ENCODE measurements at places on chromosomes 7 and 10. TPM values are rescaled to one million over a fixed set of nuclear protein-coding genes. Genes with fewer than 3 reads are reported as not detected.

GRCh38 chr7:30760514-30761213 lies 8.7 kb downstream of the INMT start:
- no peak for DNase-seq

DNA sequence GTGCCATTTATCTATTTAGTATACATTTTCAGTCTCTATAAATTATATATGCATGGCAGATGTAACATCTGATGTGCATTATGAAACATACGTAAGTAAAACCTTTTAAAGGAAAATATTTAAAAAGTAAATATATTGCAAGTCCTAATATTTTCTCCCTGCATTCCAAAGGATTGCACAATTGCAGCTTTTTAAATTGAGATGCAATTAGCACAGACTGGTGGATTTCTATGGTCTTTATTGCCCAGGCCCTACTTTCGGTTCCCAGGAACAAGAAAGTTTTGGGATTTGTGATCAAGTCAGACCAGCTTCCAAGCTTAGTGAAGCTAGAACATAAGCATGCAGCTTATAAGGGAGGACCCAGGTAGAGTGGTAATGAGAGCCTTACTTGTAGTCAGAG lies 337.8 kb downstream of the NRG3 start:
- no peak for DNase-seq

- no peak for DNase-seq
Observed at GRCh38 chr10:101143345-101143630, 12.2 kb downstream of the TLX1 start.

DNA sequence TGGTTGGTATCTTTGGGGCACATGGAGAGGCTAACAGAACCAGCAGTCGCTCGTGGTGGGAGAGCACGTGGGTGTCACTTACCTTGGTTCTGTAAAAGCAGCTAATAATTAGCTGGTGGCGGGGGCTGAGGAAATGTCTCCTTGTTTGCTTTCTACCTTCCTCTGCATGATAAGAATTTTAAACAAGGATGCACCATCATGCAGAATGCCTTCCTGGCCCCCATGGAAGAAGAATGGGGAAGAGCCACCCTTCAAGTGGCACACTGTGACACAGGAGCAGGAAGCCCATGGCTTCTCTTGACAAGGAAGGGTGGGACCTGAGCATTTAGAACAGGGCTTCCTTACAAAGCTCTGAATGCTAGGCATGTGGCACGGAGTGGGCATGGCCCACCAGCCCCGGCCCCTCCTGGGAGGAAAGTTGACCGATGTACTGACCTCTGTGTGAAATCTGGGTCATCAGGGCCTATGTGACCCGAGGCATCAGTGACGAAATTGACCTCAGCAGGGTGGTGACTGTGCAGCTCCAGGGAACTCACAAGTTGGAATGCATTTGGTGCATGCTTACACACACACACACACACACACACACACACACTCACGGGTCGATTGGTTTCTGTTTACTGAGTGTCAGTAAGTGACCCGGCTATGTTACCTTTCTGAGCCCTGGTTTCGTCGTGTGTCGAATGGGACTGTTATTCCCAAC lies 116.9 kb upstream of the ANLN start:
- DNase-seq: no peak

GRCh38 chr7:74082770-74083116 lies 861 bp upstream of the LIMK1 start:
- DNase-seq: no peak

DNA sequence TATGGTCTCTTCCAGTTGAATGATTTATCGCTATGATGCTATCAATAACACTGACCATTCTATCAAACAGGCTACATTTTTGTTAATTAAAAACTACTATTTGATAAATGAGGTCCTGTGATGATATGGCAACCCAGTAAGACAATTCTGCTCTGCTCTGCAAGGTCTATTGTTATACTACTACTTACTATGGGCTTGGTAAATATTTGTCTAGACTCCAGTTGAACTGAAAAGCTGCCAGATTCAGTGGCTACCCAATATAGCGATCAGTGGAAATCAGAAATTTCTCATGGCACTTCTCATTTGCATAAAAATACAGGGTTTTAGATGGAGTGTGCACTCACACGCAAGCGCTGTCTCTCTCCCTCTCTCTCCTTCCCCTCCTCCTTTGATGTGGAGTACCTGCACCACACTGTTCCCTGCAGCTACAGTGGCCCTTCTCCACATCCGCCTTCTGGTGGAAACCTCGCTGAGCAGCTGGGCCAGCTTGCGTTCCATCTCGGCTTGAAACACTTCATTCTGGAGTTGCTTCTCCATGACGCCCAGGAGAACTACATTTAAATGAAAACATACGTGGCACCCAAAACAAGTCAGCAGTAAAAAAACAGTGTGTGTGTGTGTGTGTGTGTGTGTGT lies 77.9 kb downstream of the KIAA1549 start:
- no peak for DNase-seq

- no peak for DNase-seq
Observed at GRCh38 chr10:95408983-95409873, 118.4 kb upstream of the PDLIM1 start.

Gene MTERF1
- polyA plus RNA-seq: 24.7 TPM

GRCh38 chr7:48031111-48031510 lies 2.2 kb upstream of the SUN3 start:
- no peak for DNase-seq

DNA sequence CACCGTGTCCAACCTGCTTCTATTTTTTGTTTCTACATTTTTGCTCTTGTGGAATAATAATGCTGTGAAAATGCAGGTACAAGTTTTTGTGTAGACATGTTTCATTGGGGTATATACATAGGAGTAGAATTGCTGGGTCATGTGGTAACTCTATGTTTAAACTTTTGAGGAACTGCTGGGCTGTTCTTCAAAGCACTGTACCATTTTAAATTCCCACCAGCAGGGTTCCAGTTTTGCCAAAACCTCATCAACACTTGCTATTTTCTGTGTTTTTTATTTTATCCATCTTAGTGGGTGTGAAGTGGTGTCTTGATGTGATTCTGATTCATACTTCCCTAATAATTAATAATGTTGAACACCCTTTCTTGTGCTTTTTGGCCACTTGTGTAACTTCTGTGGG lies 138.6 kb downstream of the RGS10 start:
- DNase-seq: no peak

Gene AKR1C8
- not detected for polyA plus RNA-seq

Gene NKX2-3
- not detected for polyA plus RNA-seq

DNA sequence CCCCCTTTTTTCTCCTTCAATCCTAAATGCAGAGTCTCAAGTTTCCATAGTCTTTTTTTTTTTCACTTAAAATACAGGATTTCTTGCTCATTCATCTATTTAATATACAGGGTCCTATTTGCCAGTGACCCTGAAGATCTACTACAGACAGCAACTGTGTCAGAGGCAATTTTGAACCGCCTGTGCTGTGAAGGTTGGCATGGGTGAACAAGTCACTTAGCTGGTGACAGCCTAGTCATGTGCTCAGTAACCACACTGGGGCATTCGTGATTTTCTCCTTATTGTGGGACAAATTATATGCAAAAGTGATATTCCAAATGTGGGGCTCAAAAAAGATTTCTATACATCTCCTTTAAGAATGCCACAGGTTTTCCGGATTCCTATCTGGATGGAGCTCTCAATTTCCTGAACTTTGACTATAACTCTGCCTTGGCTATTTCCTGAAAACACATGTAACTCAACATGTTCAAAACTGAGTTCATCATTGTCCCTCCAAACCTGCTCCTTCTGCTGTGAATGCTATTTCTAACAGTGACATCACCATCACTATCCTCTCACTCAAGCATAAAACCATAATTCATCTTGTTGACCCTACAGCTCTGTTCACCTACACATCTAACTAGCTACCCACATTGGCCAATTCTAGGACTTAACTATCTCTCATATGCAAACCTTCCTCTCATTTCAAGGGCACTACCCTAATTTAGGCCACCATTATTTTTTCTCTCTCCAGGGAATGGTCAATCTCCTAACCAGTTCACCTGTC lies 36.7 kb downstream of the CDK6 start:
- DNase-seq: no peak

Gene PRLHR
- polyA plus RNA-seq: not detected

GRCh38 chr10:86936661-86937501 lies 20.5 kb downstream of the MMRN2 start:
- no peak for DNase-seq

Gene BMPR1A
- 53.2 TPM for polyA plus RNA-seq

GRCh38 chr10:63137306-63137705 lies 4.2 kb downstream of the NRBF2 start:
- DNase-seq: no peak

- DNase-seq: no peak
Observed at GRCh38 chr7:79529214-79529880, 75.9 kb upstream of the MAGI2 start.

DNA sequence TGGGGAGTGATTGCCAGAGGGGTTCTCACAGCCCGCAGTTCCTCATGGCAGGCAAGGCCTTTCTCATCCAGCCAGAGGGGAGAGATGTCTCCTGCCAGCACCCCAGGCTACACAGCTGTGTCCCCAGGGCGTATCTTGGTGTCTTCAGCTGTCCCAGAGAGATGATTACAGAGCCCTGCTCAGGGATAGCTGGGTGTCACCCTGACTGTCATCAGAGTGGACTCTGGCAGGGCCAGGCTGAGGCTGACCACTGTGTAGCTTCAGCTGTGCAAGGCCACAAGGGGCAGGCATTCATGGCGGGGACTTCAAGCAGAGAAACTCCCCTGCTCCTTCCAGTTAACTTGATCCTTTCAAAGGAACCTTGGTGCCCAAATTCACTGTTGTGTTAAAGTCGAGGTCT lies 124.2 kb downstream of the RGS10 start:
- DNase-seq: no peak

DNA sequence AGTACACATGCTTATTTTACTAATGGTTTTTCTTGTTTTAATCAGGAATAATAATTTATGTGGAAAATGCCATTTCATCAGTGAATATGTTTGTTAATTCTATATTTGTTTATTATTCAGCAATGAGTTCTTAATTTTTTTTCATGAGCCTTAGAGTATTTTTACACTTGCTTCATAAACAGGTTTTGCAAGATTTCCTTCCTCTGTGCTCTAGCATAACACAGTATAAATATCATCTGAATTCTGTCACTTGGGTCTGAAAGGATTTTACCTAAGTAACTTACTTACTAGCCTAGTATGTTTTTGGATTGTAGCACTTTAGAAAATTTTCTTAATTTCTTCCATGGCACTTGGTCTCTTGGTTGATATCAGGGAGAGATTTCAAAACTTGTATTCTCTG lies 45.8 kb downstream of the GLCCI1 start:
- no peak for DNase-seq

DNA sequence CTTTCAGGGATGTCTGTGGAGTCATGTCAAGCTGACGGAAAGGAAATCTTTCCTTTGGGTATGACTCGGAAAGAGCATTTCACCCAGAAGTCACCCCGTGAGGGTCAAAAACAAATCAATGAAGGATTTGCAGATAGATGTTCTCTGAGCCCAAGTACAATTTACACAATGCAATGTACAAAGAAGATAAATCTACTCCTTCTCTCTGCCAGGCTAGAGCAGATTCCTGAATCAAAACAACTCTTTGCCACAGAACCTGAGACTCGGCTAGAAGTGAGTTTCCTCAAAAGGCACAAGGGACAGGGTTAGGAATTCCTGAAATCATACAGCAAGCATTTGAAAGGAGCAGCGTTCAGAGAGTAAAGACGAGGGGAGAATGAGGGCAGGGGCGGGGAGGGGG lies 34.0 kb upstream of the CALN1 start:
- DNase-seq: no peak

GRCh38 chr7:101201695-101202602 lies 1.1 kb upstream of the MOGAT3 start:
- no peak for DNase-seq

- DNase-seq: no peak
Observed at GRCh38 chr7:100465299-100465698, 1.2 kb upstream of the SPACDR start.

DNA sequence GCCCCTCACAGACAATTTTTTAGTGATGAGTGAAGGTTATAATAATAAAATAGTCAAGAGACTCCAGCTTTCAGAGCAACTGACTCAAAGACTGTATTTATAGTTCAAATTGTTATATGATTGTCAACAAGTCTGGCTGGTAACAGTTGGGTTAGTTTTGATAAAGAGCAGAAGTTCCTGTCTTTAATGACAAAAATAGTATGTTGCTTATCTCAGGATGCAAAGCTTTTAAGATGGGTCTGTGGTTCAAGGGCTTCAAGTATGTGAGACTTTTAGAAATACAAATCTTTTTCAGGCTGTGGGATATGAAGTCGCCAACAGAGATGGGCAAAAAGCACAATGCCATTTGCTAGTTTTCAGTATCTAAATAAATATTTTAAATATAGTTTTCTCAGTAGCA lies 118.4 kb downstream of the ABCA13 start:
- DNase-seq: no peak

GRCh38 chr10:30036811-30037210 lies 22.6 kb downstream of the JCAD start:
- no peak for DNase-seq

- peak; percentile 71 for DNase-seq
Observed at GRCh38 chr7:94266238-94266644, 128.5 kb upstream of the COL1A2 start.

GRCh38 chr7:69651101-69651590 lies 52.9 kb downstream of the AUTS2 start:
- no peak for DNase-seq

GRCh38 chr7:99437946-99438572 lies 539 bp downstream of the PTCD1 start:
- DNase-seq: no peak

Gene TAS2R41
- not detected for polyA plus RNA-seq

DNA sequence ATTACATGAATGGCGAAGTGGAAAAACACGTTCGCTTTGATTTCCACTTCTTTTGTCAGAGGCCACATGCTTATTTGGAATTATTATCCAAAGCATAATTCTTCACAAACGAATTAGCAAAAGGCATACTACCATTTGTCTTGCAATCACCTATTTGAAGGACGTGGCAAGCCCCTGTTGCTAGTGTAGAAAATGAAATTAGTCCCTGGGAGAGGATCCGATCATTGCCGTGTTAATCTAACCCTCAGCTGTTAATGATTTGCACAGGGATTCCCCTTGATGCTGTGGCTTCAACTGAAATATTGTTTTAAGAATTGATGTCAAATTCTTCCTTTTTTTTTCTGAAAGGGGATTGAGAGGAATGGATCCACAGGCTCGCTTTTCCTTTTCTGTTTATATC lies 4.6 kb downstream of the AGMO start:
- no peak for DNase-seq

DNA sequence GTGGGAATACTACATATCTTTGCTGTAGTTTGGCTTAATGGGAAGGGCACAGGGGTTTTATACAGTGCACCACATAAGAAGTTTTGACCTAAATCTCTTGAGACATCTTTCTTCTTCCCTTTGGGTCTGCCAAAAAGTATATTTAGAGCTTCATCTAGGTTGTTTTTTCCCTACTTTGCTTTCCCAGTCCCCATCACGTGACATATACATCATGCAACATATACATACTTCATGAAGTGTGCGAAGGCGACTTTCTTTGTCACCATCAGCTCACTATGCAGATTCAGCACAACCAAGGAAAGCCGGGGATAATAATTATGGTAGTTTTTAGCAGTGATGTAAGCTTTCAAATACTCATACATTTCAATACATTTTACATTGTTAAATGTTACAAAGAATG lies 177.1 kb upstream of the PPP1R3A start:
- DNase-seq: no peak

- DNase-seq: no peak
Observed at GRCh38 chr7:76372984-76373833, 14.4 kb upstream of the YWHAG start.

Gene C10orf71
- 0.76 TPM for polyA plus RNA-seq

GRCh38 chr7:12257582-12257981 lies 46.5 kb downstream of the TMEM106B start:
- peak; percentile 0 for DNase-seq
